ENCODE measurements at places on chromosomes 4 and X.

DNA sequence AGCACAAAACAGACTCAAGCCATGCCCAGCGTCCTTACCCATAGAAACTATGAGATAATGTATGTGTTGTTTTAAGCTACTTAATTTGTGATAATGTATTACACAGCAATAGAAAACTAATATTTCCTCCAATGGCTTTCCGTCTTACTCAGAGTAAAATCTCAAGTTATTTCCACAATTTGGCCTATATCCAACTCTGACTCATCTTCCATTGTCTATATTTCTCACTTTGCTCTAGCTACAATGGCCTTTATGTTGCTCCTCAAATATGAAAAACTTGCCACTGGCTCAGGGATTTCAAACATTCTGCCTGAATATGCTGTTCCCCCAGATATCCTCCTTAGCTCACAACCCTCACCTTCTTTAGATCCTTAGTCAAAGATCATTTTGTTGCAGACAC lies 31.6 kb downstream of the IQCM start:
- DNase-seq: no peak

DNA sequence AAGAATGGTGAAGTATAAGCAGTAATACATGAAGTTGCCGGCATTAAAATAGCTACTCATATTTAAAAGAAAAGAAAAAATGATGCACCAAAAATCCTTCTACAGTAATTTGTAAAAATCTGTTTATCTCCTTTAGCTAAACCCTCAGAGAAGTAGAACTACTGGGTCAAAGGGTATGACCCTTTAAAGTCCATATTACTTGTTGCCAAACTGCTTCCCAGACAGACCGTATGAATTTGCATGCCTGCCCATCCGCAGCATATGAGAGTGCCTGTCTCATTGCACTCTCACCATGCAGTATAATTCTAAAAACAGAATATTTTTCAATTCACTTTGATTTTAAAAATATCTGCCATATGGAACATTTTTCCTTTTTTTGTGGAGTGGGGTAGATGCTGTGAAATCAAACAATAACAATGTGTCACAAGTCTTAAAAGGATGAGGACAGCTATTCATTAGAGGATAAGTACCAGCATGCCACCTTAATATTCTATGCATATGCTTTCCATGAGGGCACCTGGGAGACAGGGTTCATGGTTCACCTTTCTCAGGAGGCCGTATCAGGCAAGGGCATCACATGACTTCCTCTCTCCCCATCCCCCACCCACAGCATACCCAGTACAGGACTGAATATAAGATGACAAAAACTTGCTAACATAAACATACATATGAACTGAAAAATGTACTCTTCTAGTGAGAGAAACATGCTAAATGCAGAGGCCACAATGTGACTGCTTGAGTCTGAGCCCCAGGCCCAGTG lies 17.8 kb downstream of the ZDHHC9 start:
- DNase-seq: no peak

GRCh38 chrX:8851231-8851886 lies 50.2 kb upstream of the FAM9A start:
- DNase-seq: no peak

GRCh38 chr4:177937041-177937440 lies 494.8 kb upstream of the AGA start:
- DNase-seq: no peak

GRCh38 chr4:30882443-30882842 lies 162.3 kb downstream of the PCDH7 start:
- no peak for DNase-seq

- DNase-seq: no peak
Observed at GRCh38 chr4:34139346-34139745, 2105.0 kb downstream of the ARAP2 start.

- no peak for DNase-seq
Observed at GRCh38 chr4:108049406-108049805, 59.7 kb downstream of the HADH start.

- DNase-seq: no peak
Observed at GRCh38 chr4:129231945-129232588, 136.1 kb downstream of the C4orf33 start.

- DNase-seq: no peak
Observed at GRCh38 chr4:38531141-38531727, 132.8 kb upstream of the KLF3 start.

GRCh38 chrX:31670245-31670644 lies 598.4 kb upstream of the FTHL17 start:
- DNase-seq: no peak

GRCh38 chr4:184747034-184747830 lies 13.3 kb upstream of the CENPU start:
- DNase-seq: no peak

DNA sequence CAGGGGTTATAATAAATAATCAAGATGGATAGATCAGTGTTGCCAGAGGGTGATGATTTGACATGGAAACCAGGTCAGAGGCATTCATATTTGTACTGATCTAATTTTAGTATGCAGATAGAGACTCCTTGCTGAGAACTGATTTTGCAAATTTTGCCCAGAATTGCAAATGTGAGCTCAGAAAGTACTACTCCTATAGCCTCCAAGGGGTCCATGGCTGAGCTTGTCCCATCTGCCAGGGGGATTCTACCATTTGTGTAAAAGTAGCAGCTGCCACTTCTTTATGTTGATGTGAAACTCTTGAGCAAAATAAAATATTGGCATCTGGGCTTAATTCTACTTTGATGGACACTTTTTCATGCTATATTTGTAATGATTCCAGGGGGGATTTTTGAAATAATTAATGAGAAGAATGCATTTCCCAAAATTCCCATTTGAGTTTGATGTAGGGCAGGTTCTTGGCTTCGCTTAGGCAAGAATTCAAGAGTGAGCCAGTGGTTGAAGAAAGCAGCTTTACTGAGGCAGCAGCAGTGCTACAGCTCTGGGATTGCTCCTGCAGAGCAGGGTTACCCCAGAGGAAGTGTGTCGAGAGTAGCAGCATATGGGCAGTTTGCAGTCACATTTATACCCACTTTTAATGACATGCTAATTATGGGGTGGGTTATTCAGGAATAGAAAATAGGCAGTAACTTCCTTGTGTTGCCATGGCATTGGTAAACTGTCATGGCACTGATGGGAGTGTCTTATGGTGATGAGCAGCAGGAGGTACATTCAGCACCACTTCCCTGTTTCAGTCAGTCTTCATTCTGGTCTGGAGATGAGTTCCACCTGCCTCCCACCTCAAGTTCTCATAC lies 38.7 kb upstream of the DCLK2 start:
- no peak for DNase-seq

DNA sequence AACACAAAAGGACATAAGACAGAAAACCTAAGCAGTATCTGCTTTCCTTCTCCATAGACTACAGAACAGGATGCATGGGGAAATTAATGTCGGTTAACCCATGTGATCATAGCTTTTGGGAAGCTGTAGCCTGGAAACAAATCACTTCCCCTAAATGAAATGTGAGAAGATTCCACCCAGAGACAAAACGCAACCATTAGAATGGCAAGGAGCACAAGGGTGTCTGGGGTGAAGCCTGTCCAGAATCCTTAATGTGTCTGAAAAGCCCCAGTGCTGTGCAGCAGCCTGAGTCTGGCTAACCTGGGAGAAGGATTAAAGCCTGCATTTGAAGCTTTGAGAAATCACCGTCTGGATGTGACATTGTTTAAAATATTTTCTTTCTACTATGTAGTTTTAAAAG lies 213.3 kb downstream of the ANKRD50 start:
- DNase-seq: no peak

All from stimulated activated CD8-positive, alpha-beta memory T cell treated with anti-CD3 and anti-CD28 coated beads, Interleukin-4, amount 100 ng/mL, for 1 hour (primary cell).